ENCODE measurements at places on chromosomes 1 and 21. TPM values are rescaled to one million over a fixed set of nuclear protein-coding genes. Genes with fewer than 3 reads are reported as not detected.

Gene SPRR1B
- total RNA-seq, result not detected

DNA sequence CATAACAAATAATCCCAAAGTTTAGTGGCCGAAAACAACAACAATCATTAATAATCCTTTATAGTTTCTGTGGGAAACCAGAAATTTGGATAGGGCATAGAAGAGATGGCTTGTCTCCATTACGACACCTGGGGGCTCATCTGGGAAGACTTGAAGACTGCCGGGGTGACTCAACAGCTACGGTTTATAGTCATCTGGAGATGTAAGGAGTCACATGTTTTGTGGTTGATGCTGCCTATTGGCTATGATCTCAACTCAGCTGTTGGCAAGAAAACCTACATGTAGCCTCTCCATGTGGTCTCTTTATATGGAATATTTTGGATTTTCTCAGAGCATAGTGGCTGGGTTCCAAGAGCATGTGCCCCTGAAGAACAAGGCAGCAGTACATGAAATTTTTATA is 29.3 kb upstream of the TSPAN2 start:
- no peak for DNase-seq

Gene ABCA4
- 51.7 TPM for total RNA-seq

DNA sequence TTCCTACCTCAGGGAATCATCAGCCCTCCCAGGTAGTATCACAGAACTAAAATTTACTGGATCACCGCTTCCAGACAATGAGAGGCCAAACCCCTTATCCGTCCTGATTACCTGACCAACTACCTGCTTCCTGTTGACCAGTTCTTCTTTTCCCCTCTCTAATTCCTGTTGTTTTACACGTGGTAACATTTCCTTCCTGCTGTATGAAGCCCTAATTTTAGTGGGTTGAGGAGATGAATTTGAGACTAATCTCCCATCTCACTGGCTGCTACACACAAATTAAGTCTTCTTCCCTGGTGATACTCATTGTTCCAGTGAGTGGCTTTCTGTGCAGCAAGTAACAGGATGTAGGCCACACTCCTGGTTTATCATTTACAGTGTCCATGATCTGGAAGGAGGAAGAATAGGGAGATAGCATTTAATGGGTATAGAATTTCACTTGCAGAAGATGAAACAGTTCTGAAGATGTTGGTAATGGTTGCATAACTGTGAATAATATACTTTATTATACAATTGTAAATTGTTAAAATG is 2112.9 kb downstream of the NCAM2 start:
- no peak for DNase-seq

- DNase-seq, result no peak
Observed at GRCh38 chr1:202578001-202578504, 132.2 kb downstream of the SYT2 start.

Gene PIP5K1A
- 75.9 TPM for total RNA-seq

DNA sequence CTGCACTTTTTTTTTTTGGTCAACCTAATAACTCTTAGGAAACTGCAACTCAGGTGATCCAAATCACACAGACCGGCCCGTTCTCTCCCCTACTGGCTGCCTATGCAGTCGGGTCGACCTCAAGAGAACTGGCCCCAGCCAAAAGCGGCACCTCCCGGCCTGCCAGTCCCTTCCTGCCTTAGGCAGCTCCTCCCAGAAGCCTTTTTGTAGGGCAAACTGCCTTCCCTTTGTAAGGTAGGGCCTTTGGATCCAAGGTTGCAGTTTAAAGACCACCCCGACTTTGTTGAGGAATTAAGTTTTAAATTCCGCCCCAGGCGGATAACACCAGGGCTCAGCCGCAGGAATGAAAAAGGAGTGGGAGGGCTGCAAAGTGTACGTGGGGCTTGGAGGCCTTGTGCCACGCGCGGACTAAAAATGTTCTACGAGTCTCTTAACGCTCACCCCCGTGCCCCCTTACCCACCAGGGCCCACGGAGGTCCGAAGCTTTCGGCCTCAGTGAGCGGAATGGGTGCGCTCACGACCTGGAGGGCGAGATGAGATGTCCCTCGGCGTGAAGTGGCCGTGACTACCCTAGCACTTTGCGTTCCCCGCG is 642 bp upstream of the ST3GAL3 start:
- DNase-seq, result peak; percentile 31

Gene PKLR
- total RNA-seq, result not detected

GRCh38 chr21:30426731-30427130 is 1.0 kb upstream of the KRTAP13-3 start:
- no peak for DNase-seq

DNA sequence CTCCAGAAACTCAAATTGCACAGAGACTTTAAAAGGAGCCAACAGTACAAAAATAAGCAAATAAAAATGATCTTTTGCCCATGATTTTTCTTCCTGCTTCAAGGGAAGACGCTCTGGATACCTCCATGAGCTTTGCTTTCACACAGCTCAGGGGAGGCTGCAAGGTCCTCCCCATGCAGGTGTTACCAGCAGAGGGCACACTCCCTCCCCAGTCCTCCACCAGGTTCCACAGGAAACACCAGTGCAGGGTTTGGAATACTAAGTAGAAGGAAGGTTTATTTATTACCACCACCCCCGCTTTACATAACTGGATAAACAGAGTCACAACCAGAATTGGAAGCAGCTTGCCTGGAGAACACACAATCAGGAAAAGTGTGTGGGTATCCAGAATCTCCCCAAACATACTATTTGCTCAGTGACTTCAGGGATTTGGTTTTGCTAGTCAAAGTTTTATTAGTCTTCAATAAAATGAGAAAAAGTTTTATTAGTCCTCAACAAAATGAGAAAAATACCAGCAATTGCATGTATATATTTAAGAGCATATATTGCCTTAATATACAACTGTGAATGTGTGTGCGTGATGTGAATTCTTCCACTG is 37.3 kb downstream of the HSD3B1 start:
- peak; percentile 53 for DNase-seq

Gene PLA2G2F
- total RNA-seq, result not detected

DNA sequence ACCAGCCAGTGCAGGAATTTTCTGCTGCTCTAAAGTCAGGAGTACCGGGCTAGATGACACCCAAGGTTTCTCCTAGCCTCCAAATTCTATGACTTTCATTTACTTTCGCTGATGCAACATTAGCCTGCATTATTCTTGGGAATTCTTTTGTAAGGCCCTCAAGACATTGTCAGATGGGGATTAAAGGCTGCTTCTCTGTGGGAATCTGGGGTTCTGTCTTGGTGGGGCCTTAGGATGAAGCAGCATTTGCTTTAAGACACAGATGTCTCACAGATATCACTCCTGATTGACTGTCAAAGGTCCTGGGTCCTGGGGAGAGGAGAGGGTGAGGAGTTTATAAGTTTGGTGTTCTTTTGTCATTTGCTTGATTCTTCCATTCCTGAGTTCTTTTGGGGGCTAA is 11.6 kb downstream of the PKP1 start:
- DNase-seq, result no peak

DNA sequence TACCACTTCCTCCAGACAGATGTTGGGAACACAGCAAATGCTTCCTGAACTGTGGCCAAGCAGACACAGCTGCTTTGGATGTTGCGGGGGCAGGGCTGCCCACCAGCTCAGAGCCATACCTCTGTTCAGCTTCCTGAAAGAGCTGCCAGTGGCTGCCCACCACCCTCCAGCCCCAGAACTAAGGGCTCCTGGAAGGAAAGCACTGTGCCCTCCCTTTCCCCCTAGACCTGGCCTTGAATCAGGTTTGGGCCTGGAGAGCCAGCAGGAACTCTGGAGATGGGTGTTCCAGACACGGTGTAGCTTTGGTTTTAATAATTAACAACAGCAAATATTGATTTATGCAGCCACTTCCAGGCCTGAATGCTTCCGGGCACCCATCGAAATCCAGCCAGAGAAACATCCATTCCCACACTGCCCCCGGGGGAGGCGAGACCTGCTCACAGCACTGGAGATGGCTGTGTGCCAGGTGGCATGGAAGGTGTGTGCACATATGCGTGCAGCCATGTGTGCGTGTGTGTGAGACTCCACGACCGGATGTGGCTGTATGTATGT is 45.7 kb downstream of the RAP1GAP start:
- DNase-seq, result no peak

- no peak for DNase-seq
Observed at GRCh38 chr1:183353597-183353996, 64.6 kb downstream of the NMNAT2 start.

DNA sequence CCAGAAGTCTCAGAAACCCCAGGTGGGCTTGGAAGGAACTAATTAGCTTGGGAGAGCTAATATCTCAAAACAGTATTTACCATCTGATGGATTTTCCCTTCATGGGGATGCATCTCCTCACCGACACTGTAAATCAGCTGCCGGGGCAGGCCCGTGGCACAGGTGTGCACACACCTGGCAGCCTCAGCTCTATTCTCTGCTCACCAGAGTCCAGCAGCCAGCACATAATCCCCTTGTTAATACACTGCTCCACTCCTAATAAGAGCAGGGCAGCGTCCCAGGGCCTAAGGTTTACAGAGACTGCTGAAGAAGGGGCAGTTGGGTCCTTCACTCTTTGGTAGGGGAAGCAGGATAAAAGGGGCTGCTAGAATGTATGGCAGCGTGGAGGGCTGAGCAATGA is 200.0 kb downstream of the TOMM20 start:
- DNase-seq, result no peak

GRCh38 chr1:48823168-48823567 is 46.5 kb upstream of the BEND5 start:
- no peak for DNase-seq

DNA sequence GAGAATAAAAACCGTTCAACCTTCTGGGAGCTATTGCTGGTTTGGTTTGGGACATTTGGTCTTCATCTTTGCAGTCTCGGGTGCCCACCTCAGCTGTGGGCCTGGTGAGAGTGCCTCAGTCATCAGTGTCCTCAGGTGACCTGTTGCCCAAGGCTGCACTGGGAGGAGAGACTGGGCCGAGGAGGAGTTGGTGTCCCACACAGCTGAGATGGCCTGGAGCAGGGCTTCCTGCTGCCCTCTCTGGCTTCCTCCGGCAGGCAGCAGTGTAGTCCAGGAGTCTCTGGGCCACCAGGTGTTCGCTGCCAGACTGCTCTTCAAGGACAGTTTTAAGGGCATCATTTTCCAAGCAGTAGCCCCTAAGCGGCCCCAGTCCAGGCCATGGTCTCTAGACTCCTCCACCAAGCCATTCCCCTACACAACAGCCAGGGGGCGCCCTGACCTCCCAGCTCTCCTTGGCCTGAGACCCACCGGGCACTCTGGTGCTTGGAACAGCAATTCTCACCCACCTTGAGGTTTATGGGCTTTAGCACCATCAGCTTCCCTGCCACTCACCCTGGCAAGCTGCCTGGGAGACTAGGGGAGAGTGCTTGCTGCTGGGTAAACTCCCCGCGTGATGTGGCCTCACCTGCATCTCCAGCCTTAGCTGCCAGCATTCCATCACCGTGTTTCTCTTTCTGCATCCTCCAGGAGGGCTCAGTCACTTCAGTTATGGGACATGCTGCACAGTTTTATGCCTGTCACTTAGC is 9.1 kb upstream of the SYTL1 start:
- DNase-seq, result peak; percentile 77

Gene SDE2
- total RNA-seq, result 17.8 TPM

DNA sequence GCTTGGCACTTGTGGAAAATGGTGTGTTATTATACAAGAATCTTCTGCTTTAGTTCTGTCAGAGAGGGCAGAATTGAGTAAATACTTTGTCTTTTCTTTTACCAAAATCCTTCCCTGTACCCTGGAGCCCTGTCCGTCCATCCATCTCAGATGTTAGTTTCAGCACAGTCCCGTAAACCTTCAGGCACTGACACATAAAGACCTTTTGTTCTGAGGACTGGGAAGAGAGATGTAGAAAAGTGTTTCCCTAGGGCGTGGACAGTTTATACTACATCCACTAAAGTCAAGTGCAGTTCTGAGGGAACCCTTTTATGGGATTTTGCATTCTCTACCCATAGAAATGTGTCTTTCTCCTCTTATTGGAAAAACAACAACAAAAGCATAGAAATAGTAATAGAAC is 162.4 kb downstream of the PDE4B start:
- no peak for DNase-seq

DNA sequence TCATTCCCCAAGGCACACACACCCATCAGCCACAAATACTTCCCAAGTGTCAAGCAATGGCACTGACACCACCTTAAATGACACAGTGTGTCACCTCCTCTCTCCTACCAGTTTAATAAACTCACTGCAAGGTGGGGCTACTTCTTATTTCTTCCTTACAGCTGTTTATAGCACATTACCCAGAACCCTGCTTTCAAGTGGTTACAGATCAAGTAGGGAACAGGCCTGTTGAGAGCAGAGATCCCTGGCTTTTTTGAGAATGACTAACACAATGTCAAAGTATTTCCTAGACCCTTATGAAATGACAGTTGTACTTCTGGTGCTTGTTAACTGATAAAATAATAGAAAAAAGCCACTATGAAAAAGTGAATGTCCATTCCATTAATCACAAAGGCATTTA is 19.8 kb downstream of the ZBTB17 start:
- DNase-seq, result no peak

DNA sequence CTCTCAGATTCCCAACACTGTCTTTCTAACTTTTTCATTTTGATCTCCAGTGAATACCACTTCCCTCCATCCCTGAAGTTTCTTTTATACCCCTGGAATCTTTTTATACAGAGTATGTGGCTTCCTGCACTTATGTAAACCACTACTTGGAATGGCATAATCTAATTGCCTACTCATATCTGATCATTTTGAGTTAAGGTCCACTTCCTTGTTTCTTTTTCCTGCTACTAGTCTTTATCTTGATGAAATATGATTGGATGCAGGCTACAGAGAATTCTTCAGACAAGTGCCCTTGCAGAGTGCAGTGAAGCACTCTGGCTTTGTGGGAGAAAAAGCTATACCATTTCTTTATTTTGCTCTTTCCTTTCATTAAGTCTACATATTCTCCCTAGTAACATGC is 325.3 kb upstream of the ADAMTS5 start:
- no peak for DNase-seq

GRCh38 chr1:181128592-181129497 is 40.3 kb downstream of the IER5 start:
- no peak for DNase-seq

Gene PROK1
- not detected for total RNA-seq

Gene PPIAL4G
- total RNA-seq, result 0.08 TPM
